ENCODE measurements at places on chromosomes 7 and 10.

DNA sequence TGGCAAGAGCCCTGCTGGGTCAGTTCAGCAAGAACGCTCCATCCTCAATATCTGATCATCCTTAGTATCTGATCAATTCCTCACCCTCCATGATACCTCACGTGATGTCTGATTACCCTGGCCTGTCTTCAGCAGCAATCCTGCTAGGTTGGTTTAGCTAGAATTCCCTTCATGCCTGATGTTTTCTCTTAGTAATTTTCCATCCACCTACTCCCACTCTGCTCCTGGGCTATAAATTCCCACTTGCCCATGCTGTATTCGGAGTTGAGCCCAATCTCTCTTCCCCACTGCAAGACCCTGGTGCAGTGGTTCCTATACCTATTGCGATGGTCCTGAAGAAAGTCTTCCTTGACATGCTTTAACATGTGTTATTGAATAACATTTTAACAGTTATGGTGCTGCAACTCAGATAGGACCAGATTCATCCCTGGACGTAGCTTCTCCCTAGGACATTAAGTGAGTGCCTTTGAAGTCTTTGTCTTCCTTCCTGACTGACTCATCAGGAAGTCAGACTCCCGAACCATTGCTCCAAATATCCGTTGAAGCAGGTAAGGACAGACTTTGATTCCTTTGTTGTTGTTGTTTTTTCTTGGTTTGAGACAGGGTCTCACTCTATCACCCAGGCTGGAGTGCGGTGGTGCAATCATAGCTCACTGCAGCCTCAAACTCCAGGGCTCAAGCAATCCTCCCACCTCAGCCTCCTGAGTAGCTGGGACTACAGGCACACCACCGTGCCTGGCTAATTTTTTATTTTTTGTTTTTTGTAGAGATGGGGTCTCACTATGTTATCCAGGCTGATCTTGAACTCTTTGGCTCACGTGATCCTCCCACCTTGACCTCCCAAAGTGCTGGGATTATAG lies 29.4 kb upstream of the CLDN3 start:
- no peak for DNase-seq

DNA sequence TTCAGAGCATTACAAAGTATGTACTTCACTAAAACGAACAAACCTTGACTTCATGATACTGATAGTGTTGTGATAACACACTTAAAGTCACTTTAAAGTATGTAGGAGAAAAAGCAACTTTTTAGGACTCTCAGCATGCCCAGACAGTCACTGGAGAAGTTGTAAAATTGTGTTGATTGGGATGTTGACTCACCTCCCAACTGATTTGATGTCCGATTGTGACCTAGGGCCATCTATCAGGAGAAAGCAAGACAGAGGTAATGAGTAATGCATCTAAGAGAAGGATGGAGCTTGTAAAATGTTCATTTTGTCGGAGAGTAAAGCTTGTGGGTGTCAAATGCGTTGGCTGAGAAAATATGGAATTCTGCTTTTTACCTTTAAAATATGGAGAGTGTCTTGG lies 135.4 kb upstream of the SEMA3D start:
- DNase-seq: no peak

GRCh38 chr10:124122211-124122610 lies 28.8 kb upstream of the CHST15 start:
- DNase-seq: no peak

DNA sequence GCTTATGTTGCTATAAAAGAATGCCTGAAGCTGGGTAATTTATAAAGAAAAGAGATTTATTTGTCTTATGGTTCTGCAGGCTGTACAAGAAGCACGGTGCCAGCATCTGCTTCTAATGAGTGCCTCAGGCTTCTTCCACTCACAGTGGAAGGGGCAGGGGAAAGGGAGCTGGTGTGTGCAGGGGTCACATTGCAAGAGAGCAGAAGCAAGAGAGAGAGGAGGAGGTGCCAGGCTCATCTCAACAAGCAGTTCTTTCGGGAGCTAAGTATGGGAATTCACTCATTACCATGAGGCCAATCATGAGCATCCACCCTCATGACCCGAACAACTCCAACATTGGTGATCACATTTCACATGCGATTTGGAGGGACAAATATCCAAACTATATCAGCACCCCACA lies 17.2 kb upstream of the SLK start:
- no peak for DNase-seq
